ENCODE measurements at places on chromosomes 1 and 21. TPM values are rescaled to one million over a fixed set of nuclear protein-coding genes. Genes with fewer than 3 reads are reported as not detected.
A peak's percentile ranks its signal among the peaks of the same experiment; 100 is the strongest.

The PTPRC gene
- total RNA-seq = 9.1 TPM

GRCh38 chr1:35569936-35570335, 3.2 kb upstream of the TFAP2E start:
- no peak for DNase-seq

GRCh38 chr1:23019863-23020625, 776 bp downstream of the KDM1A start:
- peak; percentile 77 for DNase-seq

GRCh38 chr1:230025686-230026085, 41.4 kb upstream of the GALNT2 start:
- no peak for DNase-seq

The TFF3 gene
- total RNA-seq = 1.2 TPM

The DISP3 gene
- total RNA-seq = not detected

Data from right cardiac atrium (tissue), 5 donors.